Trophoblast cell (in vitro differentiated cells and primary cell): ENCODE measurements at places on chromosomes 11 and 22.

- H3K27me3 ChIP-seq: no peaks in the 10 kb centered on the region
- H3K27ac ChIP-seq: no peak overlapping the region
- H3K4me3 ChIP-seq: no peak overlapping the region
- peak; percentile 80 for DNase-seq
- peaks cover 43% of the 10 kb centered on the region for H3K36me3 ChIP-seq
Measured at GRCh38 chr22:32823024-32823730, 21.7 kb downstream of the TIMP3 start.

- no peaks in the 10 kb centered on the region for H3K4me1 ChIP-seq
- no peaks in the 10 kb centered on the region for H3K36me3 ChIP-seq
- no peaks in the 10 kb centered on the region for H3K27me3 ChIP-seq
- DNase-seq: peak; percentile 9
Measured at GRCh38 chr11:69218946-69219720, 63.4 kb downstream of the SMIM38 start.

DNA sequence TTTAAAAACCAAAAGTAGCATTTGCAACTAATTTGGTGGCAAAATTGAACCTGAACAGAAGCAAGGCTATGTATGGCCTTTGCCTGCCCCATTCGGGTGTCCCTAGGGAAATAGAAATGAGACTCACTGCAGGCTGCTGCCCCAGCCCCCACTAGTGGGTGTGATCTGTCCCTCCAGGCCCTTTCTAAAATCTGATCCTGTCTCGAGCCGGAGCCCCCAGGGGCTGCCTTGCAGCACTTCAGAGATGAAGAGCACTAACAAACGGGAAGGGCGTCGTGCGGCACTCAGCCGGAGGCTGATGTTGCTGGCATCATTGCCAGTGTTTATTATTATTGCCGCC, 43.2 kb downstream of the CD82 start:
- H3K27ac ChIP-seq: no peak overlapping the region
- no peaks in the 10 kb centered on the region for H3K4me1 ChIP-seq
- H3K4me3 ChIP-seq: no peak overlapping the region

DNA sequence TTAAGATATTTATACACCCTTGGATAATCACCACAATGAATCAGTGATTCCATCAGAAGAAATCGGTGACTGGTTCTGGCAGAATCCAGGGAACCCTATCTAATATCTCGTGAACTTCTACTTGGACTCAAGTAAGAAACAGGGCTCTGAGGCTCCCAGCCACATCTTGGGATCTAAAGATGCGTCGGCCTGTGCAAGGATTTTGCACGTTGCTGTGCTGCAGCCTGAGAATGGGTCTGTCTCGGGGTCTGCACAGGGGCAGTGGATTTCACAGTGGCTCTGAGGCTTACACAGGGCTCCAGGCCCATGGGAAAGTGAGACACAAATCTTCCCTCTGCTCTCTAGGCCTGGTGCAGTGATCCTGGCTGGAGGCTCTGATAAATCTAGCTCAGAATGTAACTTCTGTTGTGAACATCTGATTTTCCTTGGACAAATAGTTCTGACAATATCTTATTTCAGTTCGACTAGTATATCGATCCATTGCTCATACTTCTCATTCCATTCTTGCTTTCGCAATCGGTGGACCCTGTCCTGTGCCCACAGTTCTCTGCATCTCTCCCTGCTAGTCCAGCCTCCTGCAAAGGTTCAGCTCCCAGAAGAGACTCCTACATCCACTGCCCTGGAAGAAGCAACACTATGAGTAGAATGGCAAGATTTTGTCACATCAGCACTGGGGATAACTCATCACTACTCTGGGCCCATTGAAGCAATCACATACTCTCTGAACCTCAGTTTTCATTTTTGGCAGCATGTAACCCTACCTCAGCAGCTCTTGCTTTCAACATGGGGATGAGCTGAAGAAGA, 105.5 kb upstream of the TOP3B start:
- DNase-seq: no peak
- H3K27me3 ChIP-seq: peaks cover 2% of the 10 kb centered on the region
- H3K4me1 ChIP-seq: no peaks in the 10 kb centered on the region
- H3K36me3 ChIP-seq: no peaks in the 10 kb centered on the region

DNA sequence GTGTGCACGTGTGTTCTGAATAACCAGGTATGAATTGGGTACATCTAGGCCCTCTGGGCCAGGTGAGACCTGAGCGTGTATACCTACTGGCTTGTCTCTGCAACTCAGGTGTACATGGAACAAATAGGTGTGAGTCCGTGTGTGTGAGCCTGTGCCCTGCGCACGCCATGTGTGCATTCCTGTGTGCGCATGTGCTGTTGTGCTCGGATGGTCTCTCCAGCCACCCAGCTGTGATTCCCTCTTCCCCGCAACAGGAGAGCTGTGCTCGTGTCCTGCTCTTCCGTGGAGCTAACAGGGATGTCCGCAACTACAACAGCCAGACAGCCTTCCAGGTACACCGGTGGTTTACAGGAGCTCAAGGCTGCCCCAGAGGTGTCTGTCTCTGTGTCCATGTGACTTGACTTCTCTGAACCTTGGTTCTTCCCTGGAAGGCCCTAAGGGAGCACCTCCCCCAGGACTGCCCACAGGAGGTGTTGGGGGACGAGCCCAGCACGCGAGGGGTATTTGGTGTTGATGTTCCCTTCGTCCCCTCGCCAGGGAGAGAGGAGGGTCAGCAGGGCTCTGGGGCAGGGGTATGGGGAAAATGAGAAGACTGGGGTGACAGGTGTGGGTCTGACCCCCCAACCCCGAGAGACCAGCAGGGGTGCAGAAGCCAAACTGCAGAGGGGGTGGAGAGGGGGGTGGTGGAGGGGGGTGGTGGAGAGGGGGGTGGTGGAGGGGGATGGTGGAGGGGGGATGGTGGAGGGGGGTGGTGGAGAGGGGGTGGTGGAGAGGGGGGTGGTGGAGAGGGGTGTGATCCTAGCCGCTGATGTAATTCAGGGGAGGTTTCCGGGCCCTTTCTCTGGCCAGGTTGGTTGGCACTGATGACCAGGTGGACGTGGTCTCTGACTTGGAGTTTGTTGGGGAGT, 10.7 kb downstream of the SHANK3 start:
- H3K4me3 ChIP-seq: no peak overlapping the region
- no peaks in the 10 kb centered on the region for H3K4me1 ChIP-seq
- no peaks in the 10 kb centered on the region for H3K36me3 ChIP-seq
- no peak for DNase-seq
- no peak overlapping the region for H3K27ac ChIP-seq

DNA sequence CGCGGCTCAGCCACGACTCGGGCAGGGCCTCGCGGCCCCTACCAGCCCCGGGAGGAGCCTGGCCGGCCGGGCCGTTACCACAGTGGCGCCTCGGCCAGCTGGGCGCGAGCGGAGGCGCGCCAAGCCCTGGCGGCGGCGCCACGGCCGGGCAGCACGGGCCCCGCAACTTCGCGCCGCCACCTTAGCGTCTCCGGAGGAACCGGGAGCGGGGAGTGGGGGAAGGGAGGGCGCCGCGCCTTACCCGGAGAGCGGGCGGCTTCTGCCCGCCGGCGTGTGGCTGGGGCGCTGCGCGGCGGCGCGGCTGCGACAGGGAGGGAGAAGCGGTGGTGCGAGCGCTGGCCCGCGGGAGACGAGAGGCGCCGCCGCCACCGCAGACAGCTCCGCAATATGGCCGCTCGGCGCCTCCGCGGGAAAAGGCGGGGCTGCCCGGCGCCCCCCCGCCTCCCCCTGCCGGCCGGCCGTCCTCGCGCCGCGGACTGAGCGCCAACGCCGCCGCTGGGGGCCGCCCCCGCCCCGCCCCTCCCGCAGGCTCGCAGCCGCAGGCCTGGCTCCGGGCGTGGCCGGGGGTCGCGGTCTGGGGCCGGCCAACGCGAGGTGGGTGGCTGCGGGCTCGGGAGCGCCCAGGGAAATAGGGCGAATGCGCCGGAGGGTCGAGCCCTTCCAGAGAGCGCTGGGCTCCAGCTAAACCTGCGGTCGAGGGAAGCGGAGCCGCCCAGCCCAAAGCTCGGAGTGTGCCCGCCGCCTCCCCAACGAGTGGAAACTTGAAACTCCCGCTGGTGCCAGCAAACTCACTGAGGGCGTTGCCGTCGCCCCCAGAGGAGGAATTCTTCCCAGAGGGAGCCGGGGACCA, at the start of gene RDX:
TSS of gene RDX (minus strand) at position 389 of the 850 bp plus-strand sequence. CDS start 16,922 bp downstream, outside the sequence.
- peak within 1 kb of the TSS; percentile 99 for H3K27ac ChIP-seq
- peak; percentile 69 for DNase-seq
- H3K27me3 ChIP-seq: no peaks in the 10 kb centered on the region
- H3K36me3 ChIP-seq: peaks cover 5% of the 10 kb centered on the region

DNA sequence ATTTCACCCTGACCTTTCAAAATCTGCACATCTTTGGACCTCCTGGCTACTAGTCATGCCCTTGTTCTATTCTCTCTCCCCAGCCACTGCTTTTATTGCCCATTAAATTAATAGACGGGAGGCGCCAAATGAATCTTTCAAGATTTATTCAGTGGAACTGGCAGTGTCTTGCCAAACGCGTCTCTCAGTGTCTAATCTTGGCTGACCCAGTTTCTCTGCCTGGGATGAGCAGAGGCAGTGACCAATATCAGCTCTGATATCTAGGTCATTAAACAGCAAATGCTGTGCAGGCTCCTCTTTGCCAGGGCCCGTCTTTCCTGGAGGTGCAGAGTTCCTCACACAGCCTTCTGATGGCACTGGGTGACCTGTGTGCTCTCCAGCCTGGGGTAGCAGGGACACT, 74.0 kb downstream of the TRAF6 start:
- H3K4me1 ChIP-seq: peaks cover 8% of the 10 kb centered on the region
- no peak overlapping the region for H3K4me3 ChIP-seq
- no peak for DNase-seq
- H3K27ac ChIP-seq: no peak overlapping the region
- H3K36me3 ChIP-seq: peaks cover 7% of the 10 kb centered on the region

DNA sequence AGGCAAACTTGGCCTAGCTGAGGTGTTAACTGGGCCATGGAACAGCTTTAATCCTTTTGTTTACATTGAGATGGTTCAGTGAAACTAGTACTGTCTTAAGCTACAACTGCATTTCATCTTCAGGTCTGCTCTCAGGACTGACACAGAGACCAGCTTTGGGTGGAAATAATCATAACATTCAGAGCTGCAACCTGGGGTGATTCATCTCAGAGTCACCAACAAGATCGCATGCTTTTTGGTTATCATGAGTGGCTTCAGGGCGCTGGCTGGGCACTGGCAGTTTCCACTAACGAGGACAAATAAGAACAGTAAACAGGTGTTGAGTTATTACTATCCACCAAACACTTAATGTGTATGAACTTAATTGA, 60.9 kb upstream of the PAX6 start:
- H3K27me3 ChIP-seq: no peaks in the 10 kb centered on the region
- no peaks in the 10 kb centered on the region for H3K36me3 ChIP-seq
- DNase-seq: no peak
- H3K27ac ChIP-seq: no peak overlapping the region
- no peak overlapping the region for H3K4me3 ChIP-seq

DNA sequence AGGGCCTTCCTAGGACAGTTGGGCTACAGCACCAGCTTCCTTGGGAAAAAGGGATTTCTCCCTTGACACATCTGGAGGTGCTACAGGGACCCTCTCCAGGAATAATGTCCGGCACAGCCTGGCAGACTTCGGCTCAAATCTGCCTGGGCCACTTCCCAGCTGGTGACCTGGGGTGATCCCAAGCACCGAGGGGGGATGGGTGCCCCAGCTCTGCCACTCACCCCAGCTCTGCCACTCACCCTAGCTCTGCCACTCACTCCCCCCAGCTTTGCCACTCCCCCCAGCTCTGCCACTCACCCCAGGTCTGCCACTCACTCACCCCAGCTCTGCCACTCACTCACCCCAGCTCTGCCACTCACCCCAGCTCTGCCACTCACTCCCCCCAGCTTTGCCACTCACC, 9.9 kb downstream of the OSBPL5 start:
- no peaks in the 10 kb centered on the region for H3K27me3 ChIP-seq
- H3K36me3 ChIP-seq: peaks cover 9% of the 10 kb centered on the region
- no peak for DNase-seq
- no peak overlapping the region for H3K4me3 ChIP-seq
- H3K27ac ChIP-seq: no peak overlapping the region

GRCh38 chr11:57353036-57353435, 14.9 kb downstream of the P2RX3 start:
- no peaks in the 10 kb centered on the region for H3K27me3 ChIP-seq
- DNase-seq: no peak
- H3K27ac ChIP-seq: no peak overlapping the region
- no peak overlapping the region for H3K4me3 ChIP-seq
- peaks cover 3% of the 10 kb centered on the region for H3K4me1 ChIP-seq

DNA sequence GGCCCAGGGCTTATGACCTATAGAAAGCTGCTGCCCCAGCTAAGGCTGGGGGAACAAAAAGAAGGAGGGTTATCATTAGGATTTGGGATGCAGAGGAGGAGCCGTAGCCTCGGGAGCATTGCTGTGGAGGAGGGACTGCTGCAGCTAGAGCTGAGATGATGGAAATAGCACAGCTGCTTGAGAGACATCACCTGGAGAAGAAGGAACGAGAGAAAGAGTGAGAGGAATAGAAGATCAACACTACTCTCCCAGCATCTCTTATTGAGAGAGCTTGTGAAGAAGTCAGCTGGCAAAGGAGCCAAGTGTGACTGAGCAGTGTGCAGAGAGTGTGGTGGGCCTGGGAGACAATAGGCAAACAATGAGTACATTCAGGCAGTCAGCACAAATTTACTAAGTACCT, 100.7 kb upstream of the PLET1 start:
- no peaks in the 10 kb centered on the region for H3K27me3 ChIP-seq
- H3K27ac ChIP-seq: no peak overlapping the region
- DNase-seq: no peak

DNA sequence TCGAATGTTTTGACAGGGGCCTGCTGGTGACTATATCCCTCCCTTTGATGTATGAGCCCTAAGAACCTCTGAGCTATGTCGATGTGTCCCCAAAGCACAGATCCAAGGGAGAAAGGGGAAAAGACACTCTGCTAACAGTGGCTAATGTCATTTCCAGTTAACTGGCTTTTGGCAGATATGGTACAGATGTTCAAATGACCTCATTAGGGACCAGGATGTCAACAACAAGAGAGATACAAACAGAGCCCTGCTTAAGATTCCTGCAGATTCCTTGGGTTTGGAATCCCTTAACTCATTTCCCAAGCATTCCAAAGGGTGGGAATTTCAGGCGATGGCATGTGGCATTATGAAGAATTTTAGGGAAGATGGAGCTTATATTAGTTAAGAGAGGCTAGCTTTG, 517.3 kb downstream of the SOX6 start:
- H3K27me3 ChIP-seq: no peaks in the 10 kb centered on the region
- H3K4me3 ChIP-seq: no peak overlapping the region
- no peaks in the 10 kb centered on the region for H3K4me1 ChIP-seq
- no peak overlapping the region for H3K27ac ChIP-seq
- no peaks in the 10 kb centered on the region for H3K36me3 ChIP-seq
